ENCODE measurements at places on chromosomes 13 and 19. TPM values are rescaled to one million over a fixed set of nuclear protein-coding genes. Genes with fewer than 3 reads are reported as not detected.

Gene SLC25A41
- total RNA-seq, result 0.93 TPM

Gene PRDX2
- total RNA-seq, result 387 TPM

Gene C19orf81
- total RNA-seq, result 14.5 TPM

- DNase-seq, result no peak
- peak overlapping the region; percentile 79 for H3K27ac ChIP-seq
- H3K4me1 ChIP-seq, result peaks cover 58% of the 10 kb centered on the region
Measured at GRCh38 chr19:17309965-17310461, 650 bp downstream of the DDA1 start.

- H3K36me3 ChIP-seq, result no peaks in the 10 kb centered on the region
- H3K27me3 ChIP-seq, result no peaks in the 10 kb centered on the region
- no peak overlapping the region for H3K27ac ChIP-seq
- no peak overlapping the region for H3K4me3 ChIP-seq
- DNase-seq, result no peak
Measured at GRCh38 chr19:4594201-4594600, 34.7 kb upstream of the SEMA6B start.

- no peaks in the 10 kb centered on the region for H3K4me1 ChIP-seq
- no peak overlapping the region for H3K4me3 ChIP-seq
- H3K36me3 ChIP-seq, result no peaks in the 10 kb centered on the region
- H3K27me3 ChIP-seq, result no peaks in the 10 kb centered on the region
- DNase-seq, result no peak
- H3K27ac ChIP-seq, result no peak overlapping the region
Measured at GRCh38 chr19:22532388-22533300, 101.5 kb upstream of the ZNF492 start.

GRCh38 chr13:41631296-41631965 is 174.1 kb downstream of the RGCC start:
- no peak for DNase-seq
- H3K4me3 ChIP-seq, result no peak overlapping the region
- H3K27me3 ChIP-seq, result no peaks in the 10 kb centered on the region
